ENCODE measurements at places on chromosomes 5 and 9.

DNA sequence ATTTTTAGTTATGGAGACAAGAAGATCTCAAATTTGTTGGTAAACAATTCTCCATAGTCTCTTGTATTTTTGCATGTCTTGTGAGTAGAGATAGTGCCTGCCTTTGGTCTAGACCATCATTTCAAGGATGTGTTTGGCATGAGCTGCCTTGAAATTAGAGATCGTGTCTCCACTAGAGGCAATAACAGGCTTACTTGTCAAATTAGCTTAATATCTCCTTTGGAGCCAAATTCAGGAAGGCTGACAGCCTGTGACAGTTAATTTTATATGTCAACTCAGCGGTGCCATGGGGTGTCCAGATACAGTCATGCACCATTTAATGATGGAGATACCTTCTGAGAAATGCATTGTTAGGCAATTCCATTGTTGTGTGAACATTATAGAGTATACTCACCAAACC, 24.8 kb upstream of the PRDM9 start:
- no peak for DNase-seq

- no peak for DNase-seq
These were observed 1326.8 kb downstream of the PTPRD start for GRCh38 chr9:9286001-9286400.

DNA sequence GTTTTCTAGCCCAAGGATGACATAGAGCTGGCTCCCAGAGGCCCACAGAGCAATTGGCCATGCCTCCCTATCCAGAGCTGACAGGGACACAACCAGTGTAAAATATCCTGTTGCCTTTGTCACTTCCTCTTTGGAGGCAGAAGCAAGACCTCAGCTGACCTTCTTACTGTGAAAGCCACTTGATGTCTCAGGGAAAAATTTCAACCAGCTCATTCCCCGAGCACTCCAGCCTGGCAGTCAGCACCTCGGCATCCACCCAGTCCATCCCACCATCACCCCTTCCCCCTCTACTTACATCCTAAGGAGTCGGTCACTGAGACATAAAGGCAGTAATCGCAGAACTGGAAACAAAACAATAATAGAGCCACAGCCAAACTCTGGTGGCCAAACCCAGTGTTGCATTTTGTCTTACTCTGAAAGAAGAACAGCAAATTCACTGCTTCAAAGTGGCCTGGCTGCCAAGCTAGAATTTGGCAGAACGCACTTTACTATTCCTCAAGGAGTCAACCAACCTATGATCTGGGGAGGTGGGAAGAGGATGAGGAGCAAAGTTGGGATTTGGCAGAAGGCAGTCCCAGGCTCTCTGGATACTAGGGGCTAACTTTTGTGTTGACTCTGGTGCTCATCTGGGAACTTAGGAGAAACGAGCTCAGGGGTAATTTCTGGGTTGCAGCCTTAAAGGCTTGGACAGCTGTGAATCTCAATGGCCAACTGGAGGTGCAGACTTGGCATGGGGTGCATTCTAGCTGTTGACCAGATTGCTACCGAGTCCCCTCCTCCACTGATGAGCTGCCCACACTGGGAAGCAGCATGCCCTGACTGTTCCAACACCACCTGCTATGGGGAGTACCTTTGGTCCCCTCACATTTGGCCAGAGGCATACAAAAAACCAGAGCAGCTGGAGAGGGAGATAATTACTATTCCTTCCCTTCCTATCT, 13.6 kb downstream of the NIPAL4 start:
- no peak for DNase-seq

- DNase-seq, result no peak
These were observed 81.5 kb upstream of the TRPM3 start for GRCh38 chr9:71202931-71203330.
